ENCODE measurements at places on chromosomes 16 and 17.

DNA sequence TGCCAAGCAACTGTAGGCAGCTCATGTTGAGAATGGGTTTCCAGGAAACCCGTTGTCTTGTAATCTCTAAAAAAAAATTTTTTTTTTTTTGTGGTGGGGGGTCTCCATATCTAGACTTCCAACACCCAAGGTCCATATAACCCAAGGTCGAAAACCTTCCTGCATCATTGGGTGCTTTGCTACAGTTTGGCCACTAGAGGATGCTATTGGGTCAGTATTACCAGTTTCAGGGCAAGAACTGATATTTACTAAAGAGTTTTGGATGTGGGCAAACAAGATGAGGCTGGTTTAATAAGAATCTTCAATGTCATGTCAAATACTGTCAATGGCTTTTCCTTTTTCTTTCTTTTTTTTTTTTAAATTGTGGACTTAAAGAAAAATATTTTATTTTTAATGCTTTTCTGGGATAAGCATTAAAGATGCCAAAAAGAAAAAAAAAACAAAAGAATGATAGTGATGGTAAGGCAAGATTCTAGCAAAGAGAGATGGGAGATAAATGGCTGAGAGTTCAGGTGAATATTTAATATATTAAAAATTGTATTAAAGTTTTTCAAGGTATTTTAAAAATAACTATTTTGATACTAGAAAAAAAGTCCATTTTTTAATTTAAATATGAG, 62.2 kb downstream of the DHRS7C start:
- no peak for DNase-seq

- no peak for DNase-seq
Observed at GRCh38 chr17:55518510-55518909, 7.3 kb upstream of the SMIM36 start.

DNA sequence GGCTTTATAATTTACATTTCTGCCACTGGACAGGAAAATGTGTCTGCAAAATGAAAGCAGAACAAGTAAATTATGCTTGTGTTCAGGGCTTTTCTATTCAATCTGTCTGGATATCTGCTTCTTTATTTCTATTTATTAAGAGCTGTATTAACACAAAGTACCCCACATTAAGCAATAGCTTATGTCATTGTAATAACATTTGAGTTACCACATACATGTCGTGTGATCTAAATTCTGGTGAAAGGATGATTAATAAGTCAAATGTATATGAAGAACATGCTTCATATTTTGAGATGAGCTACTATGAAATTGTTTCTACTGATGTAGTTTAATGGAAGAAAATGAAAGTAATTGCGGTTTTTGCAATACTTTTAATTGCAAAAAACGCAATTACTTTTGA, 238.2 kb downstream of the KCNJ2 start:
- no peak for DNase-seq

DNA sequence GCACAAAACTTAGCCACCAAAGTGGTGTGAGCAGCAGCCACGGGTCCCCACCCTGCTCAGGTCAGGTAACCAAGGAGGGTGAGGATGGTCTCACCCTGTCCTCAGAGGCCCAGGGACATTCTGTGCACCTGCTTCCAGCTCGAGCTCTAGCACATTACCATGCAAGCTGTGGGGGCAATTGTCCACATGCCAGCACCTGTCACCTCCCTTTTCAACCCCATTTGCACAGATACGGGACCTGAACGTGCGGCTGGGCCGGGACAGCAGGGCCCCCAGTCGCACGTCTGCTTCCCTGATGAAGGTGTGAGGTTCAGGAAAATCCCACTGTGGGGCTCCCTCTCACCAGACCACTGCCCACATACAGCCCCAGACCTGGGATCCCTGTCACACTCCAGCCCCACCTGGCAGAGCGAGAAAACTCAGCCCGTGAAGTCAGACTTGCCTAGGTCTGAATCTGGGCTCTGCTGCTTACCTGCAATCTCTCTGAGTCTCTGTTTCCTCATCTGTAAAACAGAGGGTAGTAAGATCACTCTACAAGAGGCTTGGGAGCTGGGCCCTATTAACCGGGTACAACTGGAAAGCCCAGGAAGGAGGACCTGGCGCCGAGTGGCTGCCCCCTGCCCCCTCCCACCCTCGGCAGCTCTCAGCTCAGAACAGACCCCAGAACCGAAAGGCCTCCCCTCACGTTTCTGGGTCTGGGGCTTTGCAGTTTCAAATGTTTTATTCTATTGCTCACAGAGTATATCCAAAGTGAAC, 7.9 kb downstream of the WFIKKN2 start:
- DNase-seq: no peak

- no peak for DNase-seq
Observed at GRCh38 chr16:56245197-56245596, 53.9 kb downstream of the GNAO1 start.

GRCh38 chr16:74862743-74863244, 88.2 kb upstream of the FA2H start:
- no peak for DNase-seq

DNA sequence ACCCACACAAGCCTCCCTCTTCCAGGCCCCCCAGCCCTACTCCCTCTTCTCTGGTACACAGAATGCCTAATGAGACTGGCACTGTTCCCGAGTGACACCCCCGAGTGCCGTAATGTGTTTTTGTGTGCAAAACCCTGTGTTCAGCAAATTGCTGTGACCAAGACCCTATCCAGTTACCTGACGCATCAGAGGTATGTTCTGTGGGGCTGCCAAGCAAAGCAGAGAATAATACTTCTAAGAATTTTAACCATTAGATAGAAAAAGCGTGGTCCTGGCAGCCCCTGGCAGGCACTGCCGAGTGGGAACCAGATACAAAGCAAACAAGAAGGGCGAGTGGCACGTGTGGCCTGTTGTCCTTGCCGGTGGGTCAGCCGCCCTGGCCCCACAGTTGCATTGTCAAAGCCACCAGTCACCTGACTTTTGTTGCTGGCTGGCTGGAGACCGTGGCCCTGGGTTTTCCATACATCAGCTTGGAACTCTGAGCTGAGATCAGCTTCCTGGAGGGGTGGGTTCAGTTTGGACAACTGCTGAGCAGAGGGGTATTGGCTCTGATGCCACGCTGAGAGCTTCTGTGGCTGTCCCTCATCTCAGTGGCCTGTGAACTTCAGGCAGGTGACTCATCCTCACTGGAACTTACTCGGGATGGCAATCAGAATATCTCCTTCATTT, 69.1 kb upstream of the BRD7 start:
- no peak for DNase-seq

GRCh38 chr17:30975042-30975820, 4.4 kb downstream of the RNF135 start:
- no peak for DNase-seq

- DNase-seq: no peak
Observed at GRCh38 chr17:61414936-61415251, 15.3 kb downstream of the TBX2 start.

GRCh38 chr17:8420041-8420934, 15.4 kb upstream of the NDEL1 start:
- no peak for DNase-seq

DNA sequence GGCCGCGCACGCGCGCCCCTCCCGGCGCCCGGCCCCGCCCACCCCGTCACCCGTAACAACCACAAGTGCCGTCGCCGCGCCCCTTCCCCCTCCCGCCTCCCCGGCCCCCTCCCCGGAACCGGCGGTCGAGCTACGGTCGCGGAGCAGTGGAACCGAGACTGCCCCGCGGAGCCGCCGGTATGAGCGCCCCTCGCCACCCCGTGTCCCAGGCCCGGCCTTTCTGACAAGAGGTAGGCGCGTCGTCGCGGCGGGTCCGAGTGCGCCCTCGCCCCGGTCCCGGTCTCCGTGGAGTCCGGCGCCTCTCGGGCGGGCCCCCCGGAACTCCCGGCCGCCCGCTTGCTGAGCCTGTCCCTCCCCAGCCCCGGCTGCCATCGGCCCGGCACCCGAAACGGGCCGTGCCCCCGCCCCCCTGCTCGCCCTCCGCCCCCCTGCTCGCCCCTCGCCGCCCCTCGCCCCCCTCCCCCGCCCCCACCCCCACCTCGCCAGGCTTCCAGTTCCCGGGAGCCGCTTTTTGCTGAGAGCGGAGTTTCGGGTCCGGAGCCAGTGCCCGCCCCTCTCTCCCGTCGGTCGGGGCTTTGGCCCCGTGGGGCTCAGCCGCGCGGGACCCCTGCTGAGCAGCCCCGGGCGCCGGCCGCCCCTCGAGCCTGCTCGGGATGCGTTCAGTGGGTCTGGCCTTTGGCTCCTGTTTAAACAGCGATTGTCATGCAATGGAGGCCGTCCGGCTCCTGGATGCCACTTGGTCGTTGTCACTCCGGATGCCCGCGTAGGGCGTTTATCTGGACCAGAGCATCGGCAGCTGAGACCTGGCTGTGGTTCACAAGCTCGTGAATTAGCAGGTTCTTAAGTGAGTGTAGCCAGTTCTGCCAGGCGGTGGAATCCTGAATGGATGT, at the start of gene SEC14L1:
SEC14L1 (plus strand) TSS at position 92 of the 890 bp plus-strand sequence. CDS start 2,628 bp downstream, outside the sequence.
- DNase-seq: no peak
